ENCODE measurements at places on chromosomes 3 and 15. TPM values are rescaled to one million over a fixed set of nuclear protein-coding genes. Genes with fewer than 3 reads are reported as not detected.

DNA sequence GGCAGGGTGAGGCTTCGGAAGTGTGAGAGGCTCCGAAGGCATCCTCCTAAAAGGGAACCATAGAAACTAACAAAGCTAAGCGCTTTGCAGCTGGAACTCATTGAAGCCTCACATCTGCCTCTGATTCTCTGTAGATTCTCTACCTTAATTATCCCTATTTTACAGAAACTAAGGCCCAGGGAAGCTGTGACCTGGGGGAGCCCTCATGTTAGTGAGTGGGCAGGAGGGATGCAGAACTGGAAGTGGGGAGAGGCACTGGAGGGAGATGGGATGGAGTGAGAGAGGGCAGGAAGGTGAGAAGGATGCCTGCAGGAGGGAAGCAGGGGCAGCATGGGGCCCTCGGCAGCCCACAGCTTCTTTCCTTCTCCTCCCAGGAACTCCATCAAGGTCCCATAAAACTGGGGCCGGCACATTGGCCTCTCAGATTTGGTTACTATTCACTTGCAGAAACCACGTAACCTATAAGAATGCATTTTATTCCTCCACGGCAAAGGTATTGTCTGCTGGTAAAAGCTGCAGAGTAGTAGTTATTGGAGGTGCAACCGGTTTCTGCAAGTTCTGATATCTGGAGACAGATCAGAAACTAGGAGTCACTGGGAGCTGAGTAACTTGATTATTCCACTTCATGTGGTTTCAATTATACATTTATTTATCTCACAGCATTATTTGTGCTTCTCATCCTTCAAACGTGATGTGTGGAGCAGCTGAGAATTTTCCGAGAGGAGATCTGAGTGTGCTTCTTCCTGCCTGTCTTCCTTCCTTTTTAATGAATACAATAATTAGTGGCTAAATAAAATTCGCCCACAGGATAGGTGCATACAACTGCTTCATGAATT lies 24.0 kb upstream of the CHCHD6 start:
- peaks cover 22% of the 10 kb centered on the region for H3K27me3 ChIP-seq
- no peak overlapping the region for H3K27ac ChIP-seq
- no peaks in the 10 kb centered on the region for H3K36me3 ChIP-seq

DNA sequence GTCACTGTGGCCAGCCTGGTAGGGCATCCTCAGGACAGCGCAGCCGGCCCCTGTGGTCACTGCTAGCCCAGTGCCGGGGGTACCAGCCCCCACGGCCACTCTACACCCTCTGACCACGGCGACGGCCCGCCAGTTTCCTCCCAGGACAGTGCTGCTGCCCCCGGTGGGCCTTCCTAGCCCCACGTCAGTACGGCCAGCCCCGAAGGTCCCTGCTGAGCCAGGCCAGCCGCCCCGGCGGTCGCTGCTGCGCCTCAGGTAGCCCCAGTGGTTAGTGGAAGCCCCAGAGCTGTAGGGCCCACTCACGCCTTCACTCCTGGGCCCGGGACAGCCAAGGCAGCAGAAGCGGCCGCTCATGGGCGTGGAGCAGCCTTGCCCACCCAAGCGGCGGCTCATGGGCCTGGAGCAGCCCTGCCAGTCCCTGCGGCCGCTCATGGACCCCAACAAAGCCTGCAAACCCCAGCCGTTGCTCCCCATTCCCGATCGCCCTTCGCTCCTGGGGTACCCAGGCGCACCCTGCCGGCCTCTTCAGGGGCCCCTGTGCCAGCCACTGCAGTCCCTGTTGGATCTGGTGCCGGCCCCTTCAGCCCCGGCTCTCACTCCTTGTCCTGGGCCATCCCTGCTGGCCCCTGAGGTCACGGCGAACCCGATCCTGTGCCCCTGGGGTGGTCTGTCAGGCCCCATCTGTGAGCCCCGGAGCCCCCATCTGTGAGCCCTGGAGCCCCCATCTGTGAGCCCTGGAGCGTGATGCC lies 9.5 kb upstream of the ROPN1B start:
- H3K36me3 ChIP-seq = no peaks in the 10 kb centered on the region
- H3K27me3 ChIP-seq = peaks cover 10% of the 10 kb centered on the region
- DNase-seq = peak; percentile 40
- no peak overlapping the region for H3K27ac ChIP-seq
- H3K4me1 ChIP-seq = no peaks in the 10 kb centered on the region

- no peak overlapping the region for H3K4me3 ChIP-seq
- H3K27me3 ChIP-seq = no peaks in the 10 kb centered on the region
- peaks cover 55% of the 10 kb centered on the region for H3K4me1 ChIP-seq
- DNase-seq = no peak
- H3K36me3 ChIP-seq = no peaks in the 10 kb centered on the region
Measured at GRCh38 chr3:152388631-152389030, 119.9 kb downstream of the MBNL1 start.

GRCh38 chr3:66502245-66502874 lies 1.5 kb upstream of the LRIG1 start:
- DNase-seq = no peak
- peak overlapping the region; percentile 46 for H3K4me3 ChIP-seq
- no peaks in the 10 kb centered on the region for H3K27me3 ChIP-seq
- H3K27ac ChIP-seq = no peak overlapping the region
- H3K4me1 ChIP-seq = peaks cover 35% of the 10 kb centered on the region

GRCh38 chr15:83396101-83396500 lies 51.0 kb upstream of the SH3GL3 start:
- H3K36me3 ChIP-seq = no peaks in the 10 kb centered on the region
- H3K27me3 ChIP-seq = no peaks in the 10 kb centered on the region
- peak; percentile 77 for DNase-seq

DNA sequence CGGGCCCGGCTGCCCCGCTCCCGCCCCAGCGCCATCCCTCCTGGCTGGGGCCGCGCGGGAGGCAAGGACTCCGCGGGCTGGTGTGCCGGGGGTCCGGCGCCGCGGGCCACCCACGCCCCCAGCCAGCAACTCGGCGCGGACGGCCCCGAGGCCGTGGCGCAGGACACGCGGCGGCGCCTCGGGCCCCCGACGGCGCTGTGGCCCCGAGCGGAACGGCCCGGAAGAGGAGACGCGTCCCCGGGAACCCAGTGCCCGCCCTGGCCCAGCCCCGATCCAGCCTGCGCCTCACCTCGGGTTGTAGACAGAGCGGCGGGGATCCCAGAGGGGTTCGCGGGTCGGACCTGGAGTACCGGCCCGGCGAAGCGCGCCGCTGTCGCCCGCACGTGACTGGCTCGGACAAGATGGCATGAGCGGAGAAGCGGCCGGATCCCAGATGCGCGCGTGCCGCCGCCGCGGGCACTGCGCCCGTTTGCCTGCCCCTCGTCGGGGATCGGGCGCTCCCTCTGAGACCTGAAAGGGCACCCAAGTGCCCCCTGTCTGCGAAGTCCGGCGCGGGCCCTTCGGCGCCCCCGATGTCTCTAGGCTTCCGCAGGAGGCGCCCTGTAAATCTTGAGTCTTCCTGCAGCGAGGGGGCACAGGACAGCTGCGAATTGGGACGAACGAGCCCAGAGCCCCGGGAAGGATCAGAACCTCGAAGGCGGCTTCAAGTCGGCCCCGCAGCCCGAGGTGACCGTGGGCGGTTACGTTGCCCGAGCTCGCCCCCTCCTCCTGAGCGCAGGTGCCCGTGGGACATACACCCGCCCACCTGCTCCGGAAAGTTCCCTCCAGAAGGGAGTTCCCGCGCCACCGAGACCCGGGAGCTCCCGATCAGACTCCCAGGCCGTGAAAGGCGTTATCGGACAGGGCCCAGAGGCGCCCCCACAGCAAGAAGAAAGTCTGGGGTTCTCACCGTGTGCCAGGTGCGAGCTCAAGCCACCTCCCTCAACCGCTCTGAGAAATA lies 598 bp upstream of the SFMBT1 start:
- H3K4me1 ChIP-seq = peaks cover 17% of the 10 kb centered on the region
- H3K27ac ChIP-seq = no peak overlapping the region
- peak overlapping the region; percentile 85 for H3K4me3 ChIP-seq

Gene FGF7
- not detected for polyA plus RNA-seq
